ENCODE measurements at places on chromosomes 6 and 20.

DNA sequence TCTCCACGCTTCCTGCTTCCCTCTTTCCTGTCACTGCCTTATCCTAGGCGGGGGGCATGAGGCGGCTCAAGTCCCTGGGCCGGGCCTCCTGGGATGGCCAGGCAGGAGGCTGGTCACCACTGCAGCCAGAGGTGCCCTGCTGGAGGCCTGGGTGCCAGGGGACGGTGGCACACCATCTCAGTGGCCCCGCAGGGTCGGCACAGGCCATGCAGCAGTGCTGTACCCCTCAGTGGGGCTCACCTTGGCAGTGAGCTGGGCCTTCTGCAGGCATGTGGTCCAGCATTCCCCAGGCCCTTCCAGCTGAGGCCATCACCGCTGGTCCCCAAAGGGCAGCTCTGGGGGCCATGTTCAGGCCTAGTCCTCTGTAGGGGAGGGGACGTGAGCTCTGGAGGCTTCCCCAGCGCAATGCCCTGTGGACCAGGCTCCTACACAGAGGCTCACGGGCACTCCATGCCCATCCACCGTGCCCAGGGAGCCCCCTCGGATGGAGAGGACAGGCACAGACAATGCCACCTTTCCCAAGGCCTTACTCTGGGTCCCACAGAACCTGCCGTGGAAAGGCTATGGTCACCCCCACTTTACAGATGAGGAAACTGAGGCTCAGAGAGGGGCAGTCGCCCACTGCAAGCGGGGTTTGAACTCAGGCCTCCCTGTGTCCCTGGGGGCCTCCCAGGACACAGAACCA, 123.8 kb downstream of the TAF4 start:
- DNase-seq: no peak

DNA sequence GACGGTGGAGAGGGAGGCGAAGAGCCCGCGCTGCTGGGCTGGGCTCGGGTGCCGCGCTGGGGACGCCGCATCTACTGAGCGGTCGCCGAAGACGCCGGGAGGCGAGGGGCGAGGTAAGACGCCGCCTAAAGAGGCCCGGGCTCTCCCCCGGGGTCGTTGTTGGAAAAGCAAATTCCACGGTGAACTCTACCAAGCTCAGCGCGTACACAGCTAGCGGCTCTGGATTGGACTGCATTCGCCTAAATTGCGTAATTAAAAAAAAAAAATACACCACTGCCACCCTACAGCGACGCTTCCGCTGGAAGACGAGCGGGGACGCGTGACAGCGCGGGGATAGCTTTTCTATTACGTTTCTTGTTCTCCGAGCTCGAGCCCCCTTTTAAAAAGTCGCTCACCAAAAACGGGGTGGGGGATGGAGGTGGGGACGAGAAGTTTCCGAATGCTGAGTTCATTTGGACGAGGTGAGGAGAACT, 92.0 kb upstream of the PRDM1 start:
- peak; percentile 82 for DNase-seq

- DNase-seq: no peak
These were observed 41.0 kb upstream of the RAB23 start for GRCh38 chr6:57262901-57263694.

- DNase-seq: no peak
These were observed 56.7 kb downstream of the KIAA0319 start for GRCh38 chr6:24589334-24589733.

- no peak for DNase-seq
These were observed 52.3 kb upstream of the UFL1 start for GRCh38 chr6:96469312-96469711.

- DNase-seq: no peak
These were observed 32.3 kb upstream of the SLC22A23 start for GRCh38 chr6:3489027-3489757.

DNA sequence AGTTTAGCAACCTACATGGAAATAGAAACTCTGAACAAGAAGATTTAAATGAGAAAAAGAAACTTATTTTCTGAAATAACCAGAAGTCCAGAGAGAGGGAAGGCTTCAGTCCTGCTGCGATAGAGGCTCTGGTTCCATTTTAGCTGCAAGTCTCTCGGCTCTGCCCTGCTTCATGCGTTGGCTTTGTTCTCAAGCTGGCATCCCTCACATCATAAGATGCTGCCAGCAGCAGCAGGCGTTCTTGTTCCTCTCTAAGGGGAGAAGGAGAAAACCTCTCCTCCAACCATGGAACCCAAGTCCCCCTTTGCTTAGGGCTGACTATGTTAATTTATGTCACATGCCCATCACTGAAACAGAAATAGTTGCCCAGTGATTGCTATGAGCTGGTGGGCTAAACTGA, 46.4 kb upstream of the PMEPA1 start:
- no peak for DNase-seq

DNA sequence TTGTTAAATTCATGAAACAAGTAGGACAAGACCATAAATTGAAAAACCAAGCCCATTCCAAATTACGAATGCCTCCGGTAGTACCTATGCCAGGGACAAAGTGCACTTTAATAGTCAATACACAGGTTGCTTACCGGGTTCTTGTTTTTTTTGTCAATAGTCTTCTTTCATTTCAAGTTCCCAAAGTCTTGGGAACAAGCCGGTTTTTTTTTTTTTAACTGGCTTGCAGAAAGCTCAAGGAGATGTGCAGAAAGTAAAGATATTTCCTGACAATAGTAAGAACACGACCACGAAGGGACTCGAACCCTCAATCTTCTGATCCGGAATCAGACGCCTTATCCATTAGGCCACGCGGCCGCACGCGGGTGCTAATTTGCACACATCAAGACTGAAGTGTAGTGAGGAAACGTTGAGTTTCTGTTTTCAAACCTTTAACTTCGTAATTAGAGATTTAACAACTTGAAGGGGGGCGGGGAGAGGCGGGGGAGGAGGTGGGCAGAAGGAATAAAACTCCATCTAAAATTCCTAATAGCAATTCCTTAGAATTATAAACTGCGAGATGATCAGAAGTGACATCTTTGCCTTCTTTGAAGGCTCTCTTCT, 181.0 kb downstream of the TRIM27 start:
- peak; percentile 12 for DNase-seq
